Vagina (tissue), 2 donors: ENCODE measurements at places on chromosomes 4 and X.

DNA sequence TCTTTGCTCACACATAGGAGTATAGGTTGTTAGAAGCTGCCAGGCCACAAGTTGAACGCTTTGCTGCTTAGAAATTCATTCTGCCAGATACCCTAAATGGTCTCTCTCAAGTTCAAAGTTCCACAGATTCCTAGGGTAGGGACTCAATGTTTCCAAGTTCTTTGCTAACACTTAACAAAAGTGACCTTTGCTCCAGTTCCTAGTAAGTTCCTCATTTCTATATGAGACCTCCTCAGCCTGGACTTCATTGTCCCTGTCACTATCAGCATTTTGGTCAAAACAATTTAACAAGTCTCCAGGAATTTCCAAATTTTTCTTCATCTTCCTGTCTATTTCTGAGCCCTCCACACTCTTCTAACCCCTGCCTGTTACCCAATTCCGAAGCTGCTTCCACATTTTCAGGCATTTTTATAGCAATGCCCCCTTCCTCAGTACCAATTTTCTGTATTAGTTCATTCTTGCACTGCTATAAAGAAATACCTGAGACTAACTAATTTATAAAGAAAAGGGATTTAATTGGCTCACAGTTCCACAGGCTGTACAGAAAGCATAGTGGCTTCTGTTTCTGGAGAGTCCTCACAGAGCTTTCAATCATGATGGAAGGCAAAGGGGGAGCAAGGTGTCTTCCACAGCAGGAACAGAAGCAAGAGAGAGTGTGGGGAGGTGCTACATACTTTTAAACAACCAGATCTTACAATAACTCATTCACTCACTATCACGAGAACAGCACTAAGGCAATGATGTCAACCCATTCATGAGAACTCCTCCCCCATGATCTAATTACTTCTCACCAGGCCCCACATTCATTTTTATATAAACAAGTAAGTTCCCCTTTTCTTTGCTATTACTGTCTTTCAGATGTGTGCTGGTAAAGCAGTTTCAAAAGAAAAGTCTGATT is 11.5 kb upstream of the TLR1 start:
- DNase-seq: no peak

GRCh38 chr4:7858498-7858897 is 81.2 kb downstream of the AFAP1 start:
- no peak for DNase-seq

DNA sequence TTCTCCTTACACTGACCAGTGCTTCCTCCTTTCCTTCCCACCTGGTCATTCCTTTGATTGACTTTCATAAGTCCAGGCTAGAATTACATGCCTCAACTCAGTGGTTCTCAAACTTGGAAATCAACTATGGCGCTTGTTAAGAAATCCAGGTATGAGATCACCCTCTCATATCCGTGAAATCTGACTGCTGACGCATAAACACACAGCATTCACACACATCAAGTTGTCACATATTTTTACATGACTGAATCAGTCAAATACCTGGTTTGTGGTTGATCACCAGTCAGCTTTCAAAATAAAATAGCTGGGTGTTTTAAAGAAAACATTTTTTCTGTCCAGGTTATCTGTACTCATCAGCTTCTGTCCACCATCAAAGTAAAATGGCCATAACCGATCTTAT is 433.5 kb downstream of the AFF2 start:
- no peak for DNase-seq

- no peak for DNase-seq
Measured at GRCh38 chr4:79048878-79049277, 109.6 kb upstream of the PAQR3 start.
